Hindlimb muscle (tissue), 1 donor: ENCODE measurements at places on chromosomes 2 and 18. TPM values are rescaled to one million over a fixed set of nuclear protein-coding genes. Genes with fewer than 3 reads are reported as not detected.
A peak's percentile ranks its signal among the peaks of the same experiment; 100 is the strongest.

RGPD6 gene
- polyA plus RNA-seq: 19.6 TPM

NAT8 gene
- 0.54 TPM for polyA plus RNA-seq

ATP6V1B1 gene
- 1.3 TPM for polyA plus RNA-seq

GRHL1 gene
- polyA plus RNA-seq: 1.9 TPM

REG1B gene
- not detected for polyA plus RNA-seq

MAPK4 gene
- polyA plus RNA-seq: 9.7 TPM

EHD3 gene
- polyA plus RNA-seq: 3.6 TPM

TUBA3E gene
- not detected for polyA plus RNA-seq

ABHD3 gene
- polyA plus RNA-seq: 11.2 TPM

DNA sequence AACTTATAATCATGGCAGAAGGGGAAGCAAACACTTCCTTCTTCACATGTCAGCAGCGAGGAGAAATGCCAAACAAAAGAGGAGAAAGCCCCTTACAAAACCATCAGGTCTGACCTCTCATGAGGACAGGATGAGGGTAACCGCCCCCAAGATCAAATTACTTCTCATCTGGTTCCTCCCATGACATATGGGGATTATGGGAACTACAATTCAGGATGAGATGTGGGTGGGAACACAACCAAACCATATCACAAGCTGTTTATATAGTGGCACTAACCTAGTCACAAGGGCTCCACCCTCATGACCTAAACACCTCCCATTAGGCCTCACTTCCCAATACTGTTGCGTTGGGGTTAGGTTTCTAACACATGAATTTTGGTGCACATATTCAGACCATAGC is 110.0 kb downstream of the OSBPL6 start:
- DNase-seq: no peak

DNA sequence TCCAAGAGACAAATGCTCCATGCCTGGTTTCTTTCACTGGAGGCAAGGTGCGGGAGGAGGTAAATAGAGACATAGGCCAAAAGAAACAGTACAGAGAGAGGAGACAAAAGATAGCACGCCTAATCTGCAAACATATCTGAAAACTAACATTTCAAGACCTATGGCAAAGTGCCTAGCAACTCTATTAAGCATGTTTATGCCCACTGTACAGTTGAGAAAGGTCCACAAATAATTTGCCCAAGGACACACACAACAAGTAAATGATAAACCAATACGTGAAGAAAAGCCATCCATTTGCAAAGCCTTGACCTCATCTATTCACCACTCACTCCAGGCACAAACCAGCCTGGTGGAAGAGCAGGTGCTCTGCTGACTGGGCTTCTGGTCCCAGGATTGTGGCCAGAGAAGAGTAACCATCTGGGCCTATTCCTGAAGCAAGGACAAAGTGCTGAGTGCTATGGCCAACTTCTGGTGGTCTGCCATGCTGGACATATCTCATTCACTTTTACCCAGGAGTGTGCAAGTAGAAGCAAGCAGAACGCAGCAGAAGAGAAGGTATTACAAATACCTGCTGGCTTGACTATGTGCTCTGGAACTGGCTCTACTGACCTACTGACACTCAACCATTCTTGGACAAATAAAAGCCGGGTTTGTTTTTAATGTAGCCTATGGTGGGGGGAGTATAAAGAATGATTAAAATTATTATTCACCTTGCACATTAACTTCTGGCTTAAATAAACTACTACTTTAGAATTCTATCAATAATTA is 25.3 kb downstream of the TMEM131 start:
- no peak for DNase-seq

GRCh38 chr2:84212611-84213314 is 246.3 kb downstream of the SUCLG1 start:
- no peak for DNase-seq

- DNase-seq: no peak
Measured at GRCh38 chr2:78980871-78981270, 44.6 kb upstream of the REG3G start.

DNA sequence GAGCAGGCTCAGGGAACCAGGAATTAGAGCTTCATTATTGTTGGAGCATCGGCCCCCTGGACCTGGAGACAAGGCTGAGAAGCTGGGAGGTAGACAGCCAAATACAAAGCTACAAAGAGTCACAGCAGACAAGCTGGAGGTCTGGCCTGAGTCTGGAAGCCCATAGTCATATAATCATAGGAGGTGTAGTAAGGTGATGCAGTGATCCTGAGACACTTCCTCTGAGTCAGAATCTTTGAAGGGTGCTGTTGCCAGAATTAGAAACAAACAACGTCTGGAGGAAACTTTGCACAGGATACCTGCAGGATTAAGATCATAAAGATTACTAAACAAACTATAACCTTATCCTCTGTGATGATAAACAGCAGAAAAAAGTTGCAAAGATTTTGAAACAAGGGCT is 213.8 kb downstream of the DSC3 start:
- no peak for DNase-seq

GRCh38 chr2:222492683-222493082 is 68.3 kb downstream of the SGPP2 start:
- no peak for DNase-seq

DNA sequence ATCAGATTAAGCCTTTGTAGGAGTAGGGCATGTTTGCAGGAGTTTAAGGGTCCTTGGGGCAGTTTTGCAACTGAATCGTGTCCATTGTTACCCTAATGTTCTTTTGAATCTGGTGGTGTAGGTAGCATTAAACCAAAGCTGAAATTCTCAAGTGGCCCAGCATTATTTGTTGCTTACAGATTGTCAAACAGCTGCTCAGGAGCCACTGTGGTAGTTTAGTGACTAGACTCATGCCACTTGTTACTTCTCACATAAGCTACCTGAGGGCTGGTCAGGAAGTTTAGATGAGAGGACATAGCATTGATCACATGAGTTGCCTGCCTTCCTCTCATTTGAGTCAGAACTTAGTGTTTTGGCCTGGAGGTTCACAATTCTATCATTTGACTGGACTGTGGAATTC is 157.6 kb downstream of the HAUS1 start:
- no peak for DNase-seq

- DNase-seq: no peak
Measured at GRCh38 chr2:155412598-155412997, 714.1 kb downstream of the KCNJ3 start.

DNA sequence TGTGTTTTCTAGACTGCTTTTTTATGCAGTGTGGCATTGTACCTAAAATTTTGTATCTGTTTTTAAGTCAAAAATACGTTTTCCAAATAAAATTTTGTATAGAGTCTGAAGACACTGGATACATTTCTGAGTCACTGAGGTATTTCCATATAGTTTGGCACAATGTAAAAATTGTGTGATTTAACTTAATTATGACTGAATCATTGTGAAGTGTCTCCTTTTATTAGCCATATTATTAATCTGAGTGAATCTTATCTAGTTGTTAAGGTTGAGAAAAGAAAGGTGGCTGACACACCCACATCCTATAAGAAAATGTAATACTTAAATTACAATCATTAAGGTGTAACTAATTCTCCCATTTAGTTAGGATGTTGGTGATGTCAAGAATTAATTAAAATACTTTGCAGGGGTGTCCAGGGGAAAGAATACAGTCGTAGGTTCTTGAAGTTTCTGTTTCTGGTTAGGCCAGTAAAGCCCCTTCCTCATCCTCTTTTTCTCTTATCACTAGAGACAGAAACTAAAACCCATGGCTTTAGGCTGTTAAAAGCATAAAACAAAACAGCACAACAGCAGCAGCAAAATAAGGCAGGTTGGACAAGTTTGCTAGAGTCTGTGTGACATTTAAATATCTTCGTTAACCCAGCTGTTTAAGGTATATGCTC is 71.6 kb downstream of the UBE2E3 start:
- no peak for DNase-seq

DNA sequence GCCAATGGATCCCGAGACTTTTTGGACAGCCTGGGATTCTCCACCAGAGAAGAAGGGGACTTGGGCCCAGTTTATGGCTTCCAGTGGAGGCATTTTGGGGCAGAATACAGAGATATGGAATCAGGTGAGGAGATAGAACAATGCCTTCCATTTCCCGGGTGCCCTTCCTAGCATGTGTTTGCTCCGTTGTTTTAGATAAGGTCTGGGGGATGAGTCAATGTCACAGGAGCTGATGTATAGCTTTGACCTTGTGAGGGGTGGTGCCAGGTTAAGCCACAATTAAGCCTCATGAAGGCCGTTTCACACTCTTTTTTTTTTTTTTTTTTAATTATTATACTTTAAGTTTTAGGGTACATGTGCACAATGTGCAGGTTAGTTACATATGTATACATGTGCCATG is 4.7 kb downstream of the TYMS start:
- DNase-seq: no peak

GRCh38 chr2:112181571-112182290 is 43.5 kb downstream of the FBLN7 start:
- no peak for DNase-seq

DNA sequence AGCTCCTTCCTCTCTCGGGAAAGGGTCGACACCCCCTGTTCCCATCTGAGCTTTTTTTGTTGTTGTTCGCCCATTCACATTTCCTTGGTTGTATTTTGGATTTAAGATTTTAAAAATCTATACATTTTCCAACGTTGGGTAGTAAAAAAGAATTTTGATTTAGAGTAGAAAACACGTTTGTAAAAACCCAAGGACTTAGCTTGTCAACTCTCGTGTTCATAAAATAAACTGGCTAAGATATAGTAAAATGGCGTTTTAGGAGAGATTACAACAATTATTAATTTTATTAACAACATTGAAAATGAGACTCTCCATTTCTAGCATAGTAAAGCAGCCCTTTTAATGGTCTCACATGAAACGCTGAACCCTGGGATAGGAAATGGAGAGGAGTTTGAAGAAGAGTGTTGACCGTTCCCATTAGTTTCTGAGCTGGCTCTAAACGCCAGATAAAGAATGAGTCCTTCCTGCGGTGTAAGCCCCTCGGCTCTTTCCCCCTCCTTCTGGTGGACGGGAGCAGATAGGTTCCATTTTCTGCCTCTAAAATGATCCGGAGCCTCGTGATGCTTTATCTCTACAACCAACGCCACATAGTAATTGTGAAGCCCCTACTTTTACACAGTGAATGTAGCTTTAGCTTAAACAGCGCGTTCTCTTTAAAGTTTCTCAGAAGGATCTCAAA is 24.0 kb upstream of the ZNF516 start:
- peak; percentile 71 for DNase-seq

- no peak for DNase-seq
Measured at GRCh38 chr18:49817947-49818346, 4.6 kb upstream of the ACAA2 start.

DNA sequence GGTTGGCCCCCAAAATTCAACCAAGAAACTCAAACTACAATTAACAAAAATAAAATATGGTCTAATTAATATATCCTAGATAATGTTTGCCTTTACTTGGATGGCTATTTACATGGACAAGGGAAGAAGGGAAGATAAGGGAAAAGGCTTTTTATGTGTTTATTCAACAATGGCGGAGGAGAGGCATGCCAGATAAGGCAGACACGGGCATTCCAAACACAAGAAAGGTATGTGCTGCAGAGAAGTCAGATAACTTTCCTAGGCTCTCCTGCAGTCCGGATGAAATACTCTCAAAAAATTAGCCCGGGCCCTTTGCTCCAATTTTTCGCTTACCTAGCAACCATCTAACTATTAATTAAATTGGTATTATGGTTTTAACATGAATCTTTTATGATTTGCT is 5.1 kb upstream of the TTR start:
- no peak for DNase-seq

DNA sequence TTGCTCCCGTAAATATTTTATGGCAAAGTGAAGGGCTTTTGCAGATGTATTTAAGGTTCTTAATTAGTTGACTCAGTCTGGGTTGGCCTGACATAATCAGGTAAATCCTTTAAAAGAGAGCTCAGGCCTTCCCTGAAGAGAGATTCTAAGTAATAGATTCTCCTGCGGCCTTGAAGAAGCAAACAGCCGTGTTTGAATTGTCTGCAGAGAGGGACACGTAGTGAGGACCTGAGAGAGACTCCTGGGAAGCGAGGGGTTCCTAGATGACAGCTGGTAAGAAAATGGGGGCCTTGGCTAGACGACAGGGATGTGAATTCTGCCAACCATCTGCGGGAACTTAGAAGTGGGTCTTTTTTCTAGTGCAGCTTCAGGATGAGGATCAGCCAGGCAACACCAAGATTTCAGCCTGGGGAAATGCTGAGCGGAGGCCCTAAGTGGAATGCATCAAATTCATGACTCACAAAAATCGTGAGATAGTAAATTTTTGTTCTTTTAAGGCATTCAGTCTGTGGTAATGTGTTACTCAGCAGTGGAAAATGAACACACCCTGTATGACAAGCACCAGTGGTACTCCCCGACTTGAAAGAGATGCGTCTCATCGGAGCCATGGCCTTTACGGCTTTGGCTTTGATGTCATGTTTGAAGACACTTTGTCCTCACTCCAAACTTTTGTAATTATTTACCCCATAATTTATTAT is 62.1 kb upstream of the SMIM21 start:
- DNase-seq: no peak

GRCh38 chr2:111990856-111991255 is 64.2 kb upstream of the TMEM87B start:
- DNase-seq: no peak

- DNase-seq: no peak
Measured at GRCh38 chr2:239774933-239775622, 250.1 kb downstream of the NDUFA10 start.

DNA sequence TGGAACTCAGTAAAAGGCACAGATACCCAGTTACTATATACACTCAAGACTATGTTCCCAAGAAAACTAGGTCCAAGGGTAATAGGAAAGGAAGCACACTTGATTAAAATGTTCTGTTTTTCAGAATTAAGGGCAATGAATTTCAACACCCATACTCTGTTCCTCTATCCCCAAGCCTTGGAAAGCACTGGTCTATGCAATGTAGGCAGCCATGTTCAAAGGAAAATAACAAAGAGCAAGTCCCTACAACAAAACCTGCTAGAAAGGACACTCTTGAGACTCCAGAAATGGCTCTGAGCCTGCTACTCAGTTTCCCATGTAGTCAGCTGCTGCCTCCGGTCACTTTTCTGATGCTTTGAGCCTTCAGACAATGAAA is 6.8 kb downstream of the CYB5A start:
- no peak for DNase-seq

GRCh38 chr2:24272161-24272802 is 88.1 kb downstream of the ITSN2 start:
- no peak for DNase-seq

- peak; percentile 77 for DNase-seq
Measured at GRCh38 chr2:160365716-160366367, 127.8 kb downstream of the RBMS1 start.

GRCh38 chr2:180002198-180002770 is 4.8 kb downstream of the CWC22 start:
- DNase-seq: no peak

GRCh38 chr2:171139860-171140259 is 20.8 kb downstream of the TLK1 start:
- DNase-seq: no peak
